ENCODE measurements at places on chromosomes 4 and X.

DNA sequence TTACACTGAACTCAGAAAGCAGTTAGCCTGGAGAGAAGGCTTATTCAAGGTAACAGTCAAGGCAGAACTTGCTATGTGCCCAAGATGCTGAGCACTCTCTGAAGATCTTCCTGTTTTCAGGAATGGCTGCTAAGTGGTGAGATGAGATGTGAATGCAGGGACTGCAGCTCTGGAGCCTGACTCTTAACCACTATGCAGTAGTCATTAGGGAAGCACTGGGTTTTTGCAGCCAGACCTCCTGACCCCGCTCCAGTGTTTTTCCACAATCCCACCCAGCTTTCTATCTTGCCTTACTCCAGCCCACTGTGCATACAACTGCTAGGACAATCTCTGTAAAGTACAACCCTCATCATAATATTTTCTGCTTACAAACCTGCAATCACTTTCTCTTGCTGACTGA is 95.2 kb upstream of the LNX1 start:
- no peak for DNase-seq

- DNase-seq, result no peak
Measured at GRCh38 chr4:113049421-113050370, at the start of gene ANK2. Gene ANK2 (plus strand): TSS chr4:113049653. CDS start chr4:113049729, 76 bp downstream.

DNA sequence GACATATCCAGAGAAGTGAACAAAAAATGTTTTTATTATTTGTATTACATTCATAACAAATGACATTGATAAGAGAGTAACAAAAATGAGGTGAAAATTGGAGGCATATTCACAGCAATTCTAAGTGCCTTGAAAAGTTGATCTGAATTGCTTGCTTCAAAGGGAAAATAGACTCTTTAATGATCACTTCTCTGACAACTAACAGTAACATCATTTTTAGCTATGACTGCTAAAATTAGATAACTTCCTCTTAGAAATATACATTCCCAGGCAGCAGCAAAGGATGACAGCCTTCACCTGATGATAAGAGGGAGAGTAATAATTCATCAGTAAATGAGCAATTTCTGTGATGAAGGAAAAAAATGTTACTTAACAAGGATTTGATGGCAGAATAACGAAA is 472.5 kb downstream of the PCDH10 start:
- DNase-seq, result no peak

GRCh38 chr4:14403132-14403531 is 599.1 kb upstream of the CPEB2 start:
- no peak for DNase-seq

GRCh38 chr4:3077796-3078195 is 3.3 kb downstream of the HTT start:
- no peak for DNase-seq

DNA sequence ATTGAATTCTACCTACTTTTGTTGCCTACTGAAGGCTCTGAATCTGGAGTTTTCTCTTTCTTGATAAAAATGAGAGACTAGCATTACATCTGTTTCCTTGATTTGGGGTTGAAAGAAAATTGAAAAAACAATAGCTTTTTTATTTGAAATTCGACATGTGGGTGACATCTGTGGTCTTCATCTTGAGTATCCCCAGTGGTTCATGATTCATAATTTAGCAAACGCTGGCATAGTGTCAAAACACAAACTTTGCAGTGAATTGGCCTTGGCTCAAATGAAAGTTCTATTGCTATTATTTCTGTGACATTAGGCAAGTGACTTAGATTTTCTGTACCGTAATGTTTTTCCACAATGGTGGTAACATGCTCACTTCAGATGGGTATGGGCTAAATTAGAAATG is 747.6 kb downstream of the PCDH7 start:
- no peak for DNase-seq

- DNase-seq, result no peak
Measured at GRCh38 chr4:54954656-54955388, 170.6 kb downstream of the KDR start.

GRCh38 chr4:151329217-151330007 is 4.0 kb upstream of the SH3D19 start:
- DNase-seq, result no peak
